Activated CD8-positive, alpha-beta T cell treated with anti-CD3 and anti-CD28 coated beads for 36 hours (primary cell): ENCODE measurements at places on chromosomes 11 and 22. TPM values are rescaled to one million over a fixed set of nuclear protein-coding genes. Genes with fewer than 3 reads are reported as not detected.
A peak's percentile ranks its signal among the peaks of the same experiment; 100 is the strongest.

UBE2L3 gene
- 54.9 TPM for total RNA-seq

RFPL1 gene
- total RNA-seq: not detected

OR52H1 gene
- not detected for total RNA-seq

MRGPRX3 gene
- total RNA-seq: not detected

CARNS1 gene
- 6.2 TPM for total RNA-seq

ACCS gene
- 6.7 TPM for total RNA-seq

APOL6 gene
- 37.1 TPM for total RNA-seq

DNA sequence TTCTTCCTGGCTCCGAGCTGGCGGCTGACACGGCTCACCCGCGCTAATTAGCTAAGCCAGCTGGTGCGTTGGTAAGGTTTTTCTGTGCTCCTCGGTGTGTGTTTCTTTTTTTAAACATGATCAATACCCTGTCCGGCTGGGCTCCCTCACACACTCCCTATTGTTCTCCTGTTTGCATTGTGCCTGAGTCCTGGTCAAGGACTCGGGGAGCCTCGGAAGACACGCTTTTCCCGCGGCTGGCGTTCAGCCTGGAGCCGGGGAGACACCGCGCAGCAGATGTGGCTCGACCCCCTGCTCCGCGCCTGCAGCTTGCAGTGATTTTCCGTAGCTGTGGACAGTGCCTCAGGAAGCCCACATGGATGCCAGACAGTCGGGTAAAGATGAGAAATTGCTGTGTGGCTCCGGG lies 454.9 kb upstream of the CADM1 start:
- DNase-seq: no peak

DNA sequence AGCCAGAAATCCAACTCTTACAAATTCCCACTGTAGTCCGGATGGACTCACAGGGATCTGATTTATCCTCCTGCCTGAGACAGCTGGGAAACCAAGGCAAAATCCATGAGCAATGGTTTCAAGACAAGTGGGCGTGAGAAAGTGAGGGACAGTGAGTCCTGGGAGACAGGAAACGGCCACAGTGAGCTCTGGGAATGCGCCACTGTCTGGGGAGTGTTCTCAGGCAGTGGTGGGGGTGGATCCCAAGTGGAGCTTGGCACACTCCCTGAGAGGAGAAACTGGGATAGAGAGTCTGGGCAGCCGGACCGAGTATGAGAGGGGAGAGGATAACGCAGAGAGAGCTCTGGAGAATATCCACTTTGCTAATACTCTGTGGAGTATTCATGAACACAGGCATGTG lies 9.8 kb downstream of the IL17REL start:
- no peak for DNase-seq

GRCh38 chr11:65280646-65281045 lies 18.9 kb downstream of the POLA2 start:
- no peak for DNase-seq

- DNase-seq: no peak
These were observed 102.8 kb downstream of the ARHGAP32 start for GRCh38 chr11:129089279-129089678.

GRCh38 chr22:47613606-47614350 lies 851.3 kb downstream of the TBC1D22A start:
- DNase-seq: no peak

- DNase-seq: peak; percentile 80
These were observed 12.1 kb downstream of the GATD1 start for GRCh38 chr11:765025-765801.

GRCh38 chr11:103465555-103466140 lies 356.4 kb downstream of the DYNC2H1 start:
- DNase-seq: no peak

GRCh38 chr11:114094516-114094915 lies 35.0 kb downstream of the ZBTB16 start:
- DNase-seq: no peak

DNA sequence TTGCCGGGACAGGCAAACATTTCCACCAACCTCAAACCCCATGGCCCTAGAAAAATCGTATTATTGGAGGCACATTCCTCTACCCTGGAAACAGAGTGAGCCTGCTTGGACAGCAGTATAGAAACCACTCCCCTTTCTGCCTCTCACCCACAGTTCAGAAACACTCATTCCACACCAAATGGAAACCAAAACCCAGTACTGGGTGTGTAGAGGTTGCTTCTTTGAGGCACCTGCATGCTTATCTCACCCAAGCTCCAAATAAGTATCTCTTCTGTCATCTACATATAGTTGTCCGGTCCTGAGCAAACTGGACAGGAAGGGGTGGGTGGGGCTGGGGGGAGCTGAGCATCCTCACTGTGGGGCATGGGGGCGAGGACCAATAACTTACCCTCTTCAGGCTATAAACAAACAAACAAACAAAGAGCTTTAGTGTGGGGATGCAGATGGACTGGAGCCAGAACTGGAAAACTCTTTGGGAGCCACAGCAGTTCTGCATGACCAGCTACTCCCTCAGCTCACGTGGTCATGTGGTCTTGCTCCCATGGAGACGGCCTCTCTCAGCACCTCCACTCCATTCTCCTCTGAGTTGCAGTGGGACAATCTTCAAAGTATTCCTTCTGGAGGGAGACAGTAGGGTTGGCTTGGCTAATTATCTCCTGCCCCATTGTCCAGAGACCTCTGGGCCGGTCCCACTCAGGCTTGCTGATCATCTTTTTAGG lies 1.0 kb upstream of the PLAAT2 start:
- peak; percentile 55 for DNase-seq

DNA sequence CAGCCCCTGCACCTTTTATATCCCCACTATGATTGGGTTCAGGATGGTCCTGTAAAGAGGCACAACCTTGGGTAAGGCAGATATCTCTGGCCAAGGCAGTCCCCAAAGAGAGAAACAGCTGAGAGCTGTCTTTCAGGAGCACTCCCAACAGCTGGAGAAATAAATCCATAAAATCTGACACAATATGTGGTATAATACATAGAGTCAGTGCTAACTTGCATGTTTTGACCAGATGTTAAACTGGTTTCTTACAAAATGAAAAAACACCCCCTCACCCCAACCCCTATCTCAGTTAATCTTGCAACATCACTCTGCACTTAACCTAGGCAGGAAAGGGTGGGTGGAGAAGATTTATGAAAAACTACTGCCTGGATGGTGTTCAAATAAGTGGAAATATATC lies 44.0 kb upstream of the C11orf87 start:
- DNase-seq: no peak

DNA sequence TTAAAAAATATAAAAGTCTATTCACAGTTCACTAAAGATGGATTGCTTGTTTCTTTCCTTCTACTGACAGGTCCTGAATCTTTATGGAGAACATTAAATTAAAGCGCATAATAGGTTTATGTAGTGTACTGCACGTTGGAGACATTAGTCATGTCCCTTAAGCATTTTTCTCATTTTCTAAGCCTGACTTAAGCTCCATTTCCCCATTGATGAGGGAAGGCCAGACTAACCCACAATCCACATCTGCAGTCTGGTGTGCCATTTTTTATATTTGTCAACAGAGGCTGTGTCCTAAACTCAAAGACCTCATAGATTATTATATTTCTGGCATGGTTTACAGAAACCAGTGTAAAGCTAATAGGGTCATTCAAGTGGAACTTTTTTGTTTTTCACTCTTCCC lies 39.9 kb downstream of the CADM1 start:
- no peak for DNase-seq

DNA sequence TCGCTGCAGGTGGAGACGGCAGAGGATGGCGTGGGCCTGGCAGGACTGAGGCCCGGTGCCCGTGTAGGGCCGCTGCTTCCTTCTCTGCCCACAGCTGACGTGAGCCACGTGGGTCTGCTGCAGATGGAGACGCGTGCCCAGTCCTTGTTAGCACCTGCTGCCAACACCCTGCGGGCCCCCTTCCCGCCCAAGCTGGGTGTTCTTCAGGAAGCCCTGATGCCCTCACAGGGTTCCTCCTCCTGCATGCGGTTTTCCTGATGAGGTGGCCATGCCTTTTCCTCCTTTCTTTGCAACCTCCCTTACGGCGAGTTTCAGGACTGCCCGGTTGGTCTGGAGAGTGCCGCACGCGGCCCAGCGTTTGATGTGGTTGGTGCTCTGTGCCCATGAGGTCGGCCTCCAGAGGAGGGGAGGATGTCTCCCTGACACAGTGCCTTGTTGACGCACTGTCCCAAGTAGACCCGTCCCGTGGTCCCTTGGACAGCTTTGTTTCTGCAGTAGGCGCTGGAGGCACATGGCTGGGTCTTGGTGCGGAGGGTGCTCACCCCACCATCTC lies 44.7 kb downstream of the AP2A2 start:
- peak; percentile 63 for DNase-seq

- DNase-seq: no peak
These were observed 27.3 kb downstream of the XRCC6 start for GRCh38 chr22:41648432-41648831.
